ENCODE measurements at places on chromosomes 1 and 21.

DNA sequence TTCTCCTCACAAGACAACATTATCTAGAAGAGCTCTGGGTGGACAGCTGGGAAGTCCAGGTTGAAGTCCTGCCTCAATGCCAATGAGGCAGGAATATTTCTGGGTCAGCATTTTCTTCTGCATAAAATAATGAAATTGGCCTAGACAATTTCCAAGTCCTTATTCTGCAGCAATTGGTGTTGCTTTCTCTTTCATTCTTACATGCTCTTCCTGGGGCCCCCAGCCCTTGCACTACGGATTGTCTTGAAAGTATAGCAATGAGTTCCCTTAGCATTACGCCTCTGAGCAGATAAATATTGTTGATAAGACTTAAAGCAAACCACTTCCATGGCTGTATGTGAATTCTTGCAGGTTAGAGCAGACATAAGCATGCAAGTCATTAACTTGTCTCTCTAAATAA, 188.5 kb downstream of the TGFBR3 start:
- DNase-seq: no peak

GRCh38 chr1:38360807-38361206, 314.2 kb upstream of the POU3F1 start:
- DNase-seq: no peak

GRCh38 chr1:207346513-207346912, 25.0 kb downstream of the CD55 start:
- no peak for DNase-seq

- no peak for DNase-seq
Measured at GRCh38 chr1:154748405-154748775, 121.7 kb downstream of the KCNN3 start.

GRCh38 chr1:183368213-183369108, 49.7 kb downstream of the NMNAT2 start:
- DNase-seq: no peak

GRCh38 chr1:44033756-44034155, 2.5 kb upstream of the SLC6A9 start:
- no peak for DNase-seq
